ENCODE measurements at places on chromosomes 7 and 10.

DNA sequence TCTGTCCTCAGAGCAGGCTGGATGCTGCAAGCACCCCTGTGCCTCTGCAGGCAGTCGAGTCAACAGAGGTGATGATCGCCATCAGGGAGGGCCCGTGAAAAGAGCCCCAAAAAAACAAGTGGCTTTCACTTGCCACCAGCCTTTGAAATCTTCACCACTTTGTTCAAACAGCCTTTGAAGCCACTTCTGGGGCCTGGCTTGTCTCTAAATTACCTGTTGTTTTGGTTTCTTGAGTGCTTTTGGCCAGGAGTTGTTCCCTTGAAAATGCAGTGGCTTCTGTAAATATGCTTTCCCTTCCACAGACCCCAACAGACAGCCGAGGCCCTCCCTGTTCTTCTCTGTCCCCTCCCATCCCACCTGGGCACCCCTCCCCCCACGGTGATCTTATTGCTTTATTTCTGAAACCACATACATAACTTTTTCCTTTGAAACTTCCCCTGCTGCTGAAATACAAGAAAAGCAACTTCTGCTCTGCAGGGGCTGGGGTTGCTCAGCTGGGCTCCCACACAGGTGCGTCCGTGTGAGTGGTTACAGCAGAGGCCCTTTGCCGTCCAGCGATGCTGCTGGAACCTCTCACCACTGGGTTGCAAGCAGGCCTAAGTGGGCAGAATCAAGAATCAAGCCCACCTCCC, 283.8 kb upstream of the SHH start:
- no peak for DNase-seq

GRCh38 chr10:29920408-29921070, 138.8 kb downstream of the JCAD start:
- no peak for DNase-seq

- DNase-seq = no peak
These were observed 59.5 kb downstream of the ASB13 start for GRCh38 chr10:5606864-5607263.

DNA sequence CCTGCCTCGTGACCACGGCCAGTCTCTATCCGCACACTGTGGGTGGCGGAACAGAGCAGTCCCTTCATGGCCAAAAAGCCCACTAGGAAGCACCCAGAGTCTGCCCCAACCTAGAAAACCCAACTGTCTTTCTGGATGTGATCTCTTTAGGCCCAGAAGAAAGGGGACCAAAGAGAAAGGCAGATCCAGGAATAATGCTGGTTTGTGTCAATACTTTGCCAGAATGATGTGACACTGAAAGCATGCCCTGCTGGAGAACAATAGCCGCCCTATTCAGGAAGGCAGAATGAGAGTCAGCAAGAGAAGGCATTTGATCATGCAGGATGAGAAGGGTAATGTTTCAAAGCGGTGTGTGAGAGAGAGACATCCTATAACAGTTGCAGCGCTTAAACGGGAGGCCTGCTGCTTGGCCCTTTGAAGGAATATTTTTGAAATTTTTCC, 274.7 kb downstream of the USP6NL start:
- no peak for DNase-seq

- DNase-seq = no peak
These were observed 8.3 kb downstream of the MNX1 start for GRCh38 chr7:157001920-157002818.

GRCh38 chr10:11468126-11468742, 143.2 kb downstream of the USP6NL start:
- DNase-seq = no peak

GRCh38 chr10:91558473-91558872, 74.4 kb downstream of the PPP1R3C start:
- no peak for DNase-seq

- no peak for DNase-seq
These were observed 90.3 kb downstream of the TMEM168 start for GRCh38 chr7:112699725-112700513.

DNA sequence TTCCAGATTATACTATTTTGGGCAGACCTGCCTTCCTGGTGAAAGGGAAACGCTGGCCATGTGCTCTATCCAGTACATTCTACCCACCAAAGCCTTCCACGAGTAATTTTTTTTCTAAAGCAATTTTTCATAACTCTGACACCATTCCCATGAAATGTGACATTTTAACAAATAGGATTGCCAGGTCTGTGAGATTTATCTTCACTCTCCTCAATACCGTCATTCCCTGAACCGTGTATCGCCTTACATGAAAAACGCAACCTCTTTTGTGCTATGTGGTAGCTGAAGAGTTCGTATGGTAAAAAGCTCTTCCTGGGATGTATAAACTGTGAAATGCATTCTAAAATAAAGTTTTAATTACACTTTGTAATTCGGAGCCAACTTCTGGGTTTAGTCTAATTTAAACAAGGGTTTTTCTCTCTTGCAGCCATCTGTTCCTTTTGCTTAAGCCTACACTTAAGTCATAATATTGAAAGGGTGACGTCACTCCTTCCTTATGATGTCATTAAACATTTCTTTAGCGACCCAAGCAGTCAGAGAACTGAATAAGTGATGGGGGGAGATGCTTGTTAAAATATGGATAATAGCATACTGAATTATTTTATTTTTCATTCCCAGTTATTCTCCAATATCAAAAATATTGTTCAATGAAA, 27.7 kb downstream of the C1QL3 start:
- DNase-seq = no peak

Data from stimulated activated CD4-positive, alpha-beta T cell treated with anti-CD3 and anti-CD28 coated beads, Interleukin-1b, Interleukin-23, amount 100 ng/mL, for 1 hour (primary cell).